ENCODE measurements at places on chromosomes 1 and 21. TPM values are rescaled to one million over a fixed set of nuclear protein-coding genes. Genes with fewer than 3 reads are reported as not detected.

DNA sequence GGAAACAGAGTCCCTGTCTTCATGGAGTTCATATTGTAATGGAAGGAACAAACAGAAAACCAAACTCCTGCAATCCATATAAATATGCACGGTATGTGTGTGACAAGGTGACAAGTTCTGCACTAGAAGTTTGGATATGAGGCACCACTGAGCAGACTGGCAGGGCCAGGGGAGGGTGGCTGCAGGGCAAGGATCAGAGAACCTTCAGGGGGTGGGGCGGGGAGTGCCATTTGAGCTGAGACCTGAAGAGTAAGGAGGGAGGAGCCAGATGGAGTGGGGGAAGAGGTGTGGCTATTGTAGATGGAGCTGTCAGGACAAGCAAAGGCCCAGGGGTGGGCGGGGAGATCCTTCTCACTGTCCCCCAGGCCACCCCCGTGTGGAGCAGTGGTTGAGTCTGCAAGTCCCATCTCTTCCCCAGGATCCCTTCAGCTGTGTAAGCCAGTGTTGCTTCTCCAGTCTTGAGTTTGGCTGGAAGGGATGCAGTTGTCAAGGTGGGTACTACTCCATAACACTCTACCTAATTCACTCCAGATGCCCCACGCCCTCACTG is 76.4 kb downstream of the ATP5PO start:
- peak; percentile 44 for DNase-seq
- H3K27me3 ChIP-seq = no peaks in the 10 kb centered on the region
- H3K36me3 ChIP-seq = no peaks in the 10 kb centered on the region
- H3K4me1 ChIP-seq = peaks cover 16% of the 10 kb centered on the region
- H3K4me3 ChIP-seq = no peak overlapping the region
- no peak overlapping the region for H3K27ac ChIP-seq

DNA sequence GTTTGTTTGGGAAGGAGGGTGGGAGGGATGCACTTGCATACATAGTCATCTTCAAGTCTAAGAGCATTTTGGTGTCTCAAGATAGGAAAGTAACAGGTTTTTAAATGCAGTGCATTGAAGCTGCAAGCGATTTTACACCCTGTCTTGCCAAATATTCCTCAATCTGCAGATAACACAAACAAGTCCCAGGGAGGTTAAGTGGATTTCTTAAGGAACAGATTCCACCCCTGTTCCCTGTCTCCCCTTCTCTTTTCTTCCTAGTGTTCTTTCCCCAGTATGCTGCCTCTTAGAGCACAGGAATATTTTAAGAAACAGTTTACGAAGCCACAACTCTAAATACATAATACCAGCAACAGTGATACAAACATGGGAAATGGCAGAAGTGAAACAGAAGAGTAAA is 389.9 kb downstream of the PLPP3 start:
- no peaks in the 10 kb centered on the region for H3K27me3 ChIP-seq
- H3K4me3 ChIP-seq = no peak overlapping the region
- no peaks in the 10 kb centered on the region for H3K36me3 ChIP-seq
- H3K4me1 ChIP-seq = no peaks in the 10 kb centered on the region
- H3K27ac ChIP-seq = no peak overlapping the region
- no peak for DNase-seq

DNA sequence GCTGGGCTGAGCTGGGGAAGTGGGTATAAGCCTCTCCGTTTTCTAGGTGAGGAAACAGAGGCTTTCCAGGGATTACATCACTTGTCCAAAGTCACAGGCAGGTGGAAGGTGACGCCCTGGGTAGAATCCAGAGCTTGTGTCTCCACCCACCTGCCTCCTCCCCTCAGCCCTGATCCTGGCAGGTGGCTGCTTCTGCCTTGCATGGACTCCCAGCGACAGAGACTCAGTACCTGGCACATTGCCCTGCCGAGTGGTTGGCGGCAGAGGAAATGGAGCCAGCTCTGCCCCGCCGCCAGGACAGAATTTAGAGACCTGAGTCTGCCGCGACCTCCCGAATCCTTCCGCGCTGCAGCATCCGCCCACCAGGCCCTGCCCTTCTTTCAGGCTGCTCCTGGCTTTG is 2.1 kb downstream of the PLA2G2E start:
- no peak overlapping the region for H3K4me3 ChIP-seq
- no peaks in the 10 kb centered on the region for H3K27me3 ChIP-seq
- no peak for DNase-seq
- H3K36me3 ChIP-seq = no peaks in the 10 kb centered on the region

The MOB3C gene
- 27.5 TPM for total RNA-seq

The LZIC gene
- 23.1 TPM for total RNA-seq

The LCE6A gene
- not detected for total RNA-seq
